ENCODE measurements at places on chromosomes 11 and 22.

GRCh38 chr11:85826116-85826855 is 15.3 kb upstream of the SYTL2 start:
- peak; percentile 16 for DNase-seq

GRCh38 chr11:17877886-17878285 is 135.0 kb downstream of the SERGEF start:
- DNase-seq, result no peak

DNA sequence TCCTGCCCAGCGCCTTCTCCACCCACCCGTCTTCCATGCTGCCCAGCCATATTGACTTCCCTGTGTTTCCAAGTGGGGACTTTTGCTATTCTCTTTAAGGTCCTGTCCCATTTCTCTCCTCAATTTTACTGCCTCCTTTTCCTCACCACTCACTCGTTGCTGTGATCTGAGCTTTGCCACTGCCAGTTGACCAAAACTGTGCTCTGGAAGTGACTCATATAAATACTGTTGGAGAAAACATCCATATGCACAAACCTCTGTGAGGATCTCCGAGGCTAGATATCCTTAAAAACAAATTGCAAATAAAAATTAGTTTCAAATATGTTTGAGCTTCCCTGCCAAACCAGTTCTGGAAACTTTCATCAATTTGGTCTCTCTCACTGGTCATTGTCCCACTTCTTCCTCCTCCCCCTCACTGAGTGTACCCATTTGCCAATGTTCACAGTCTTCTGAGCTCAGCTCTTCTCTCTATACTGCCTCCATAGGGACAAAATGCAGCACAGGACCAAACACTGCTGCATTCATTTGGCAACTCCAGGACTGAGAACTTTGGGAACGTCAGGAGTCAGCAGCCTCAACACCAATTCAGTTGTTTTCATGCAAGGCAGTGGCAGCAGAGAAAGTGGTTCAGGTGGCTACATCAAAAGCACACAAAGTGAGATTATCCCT is 34.0 kb upstream of the MMP13 start:
- DNase-seq, result no peak

GRCh38 chr22:19664951-19665783 is 49.1 kb upstream of the SEPTIN5 start:
- no peak for DNase-seq

GRCh38 chr11:43135966-43136534 is 175.7 kb upstream of the API5 start:
- DNase-seq, result no peak

Data from hippocampal formation (tissue), 2 donors.